Muscle of back (tissue), 13 donors: ENCODE measurements at places on chromosomes 2 and 18. TPM values are rescaled to one million over a fixed set of nuclear protein-coding genes. Genes with fewer than 3 reads are reported as not detected.

LYG1 gene
- polyA plus RNA-seq: 2.6 TPM

LBX2 gene
- polyA plus RNA-seq: 0.76 TPM

POTEI gene
- 0.07 TPM for polyA plus RNA-seq

GBX2 gene
- not detected for polyA plus RNA-seq

CPLX4 gene
- not detected for polyA plus RNA-seq

DNA sequence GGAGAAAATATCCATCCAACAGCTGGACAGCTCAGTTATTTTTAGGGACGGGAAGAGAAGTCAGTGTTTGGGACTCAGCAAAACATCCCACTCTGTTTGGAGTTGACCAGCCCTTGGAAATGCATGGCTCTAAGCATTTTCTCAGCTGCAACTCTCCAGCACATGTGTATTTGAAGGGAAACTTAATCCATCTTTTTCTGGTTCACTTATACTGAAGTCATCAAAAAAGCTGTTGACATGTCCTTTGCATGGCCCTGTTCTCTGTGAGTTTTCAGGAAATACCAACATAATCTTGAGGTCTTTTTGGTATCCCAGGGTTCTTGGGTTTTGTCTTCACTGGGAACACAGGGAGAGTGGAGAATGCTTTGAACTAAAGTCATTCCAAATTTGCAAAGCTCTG, 91.9 kb upstream of the CELF4 start:
- peak; percentile 73 for DNase-seq

DNA sequence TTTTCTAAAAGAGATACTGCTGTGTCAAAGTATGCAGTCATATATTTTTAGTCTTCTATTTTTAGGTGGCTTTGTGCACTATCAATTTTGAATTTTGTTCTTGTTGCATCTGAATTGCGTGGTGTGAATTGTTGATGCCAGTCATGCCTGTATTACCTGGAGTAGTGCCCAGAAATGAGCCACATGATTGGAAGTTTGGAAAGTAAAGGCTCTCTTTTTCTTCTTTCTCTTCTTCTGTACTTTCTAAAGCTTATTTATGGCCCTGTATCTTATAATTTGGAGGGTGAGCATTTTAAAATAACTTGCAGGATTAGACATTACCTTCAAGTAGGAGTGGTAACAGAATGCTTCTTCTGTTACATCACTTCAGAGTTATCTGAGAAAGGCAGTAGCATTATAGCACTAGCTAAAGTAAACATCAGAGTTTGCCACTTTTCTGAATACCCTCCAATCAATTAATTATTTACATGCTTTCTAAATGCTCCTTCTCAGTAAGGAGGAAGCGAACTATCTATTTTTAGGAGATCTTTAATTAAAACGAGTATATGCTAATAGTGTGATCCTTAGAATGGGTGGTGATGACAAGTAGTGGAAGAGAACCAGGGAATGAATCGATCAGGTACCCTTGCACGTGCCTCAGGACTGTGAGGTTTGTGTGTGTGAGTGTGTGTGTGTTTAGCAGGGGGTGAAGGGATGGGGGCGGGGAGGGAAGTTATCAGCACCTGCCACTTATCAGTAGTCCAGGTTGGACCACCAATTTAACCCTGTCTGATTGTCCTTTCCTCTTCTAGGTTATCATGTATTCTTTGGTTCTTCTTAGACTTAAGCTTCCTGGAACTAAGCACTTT, 112.5 kb downstream of the MAP3K20 start:
- no peak for DNase-seq

- no peak for DNase-seq
These were observed 30.2 kb downstream of the RMND5A start for GRCh38 chr2:86750240-86750839.

DNA sequence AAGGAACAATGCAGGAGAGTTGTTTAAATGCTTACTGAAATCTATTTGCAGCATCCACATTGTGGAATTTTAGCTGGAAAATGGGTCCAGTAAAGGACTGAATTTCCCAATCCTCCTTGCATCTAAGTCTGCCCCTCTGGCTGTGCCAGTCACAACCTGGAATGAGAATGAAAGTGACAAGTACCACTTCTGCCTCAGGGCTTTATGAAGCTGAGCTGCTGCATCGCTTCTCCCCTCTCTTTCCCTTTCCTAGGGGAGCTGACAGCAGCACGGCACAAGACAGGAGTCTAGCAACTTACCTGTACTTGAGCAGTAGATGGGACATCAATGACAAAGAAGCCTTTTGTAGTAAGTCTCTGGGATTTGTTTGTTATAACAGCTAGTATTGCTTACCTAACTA, 27.3 kb upstream of the THSD7B start:
- DNase-seq: no peak

GRCh38 chr2:38128653-38129052, 52.7 kb upstream of the CYP1B1 start:
- DNase-seq: no peak

DNA sequence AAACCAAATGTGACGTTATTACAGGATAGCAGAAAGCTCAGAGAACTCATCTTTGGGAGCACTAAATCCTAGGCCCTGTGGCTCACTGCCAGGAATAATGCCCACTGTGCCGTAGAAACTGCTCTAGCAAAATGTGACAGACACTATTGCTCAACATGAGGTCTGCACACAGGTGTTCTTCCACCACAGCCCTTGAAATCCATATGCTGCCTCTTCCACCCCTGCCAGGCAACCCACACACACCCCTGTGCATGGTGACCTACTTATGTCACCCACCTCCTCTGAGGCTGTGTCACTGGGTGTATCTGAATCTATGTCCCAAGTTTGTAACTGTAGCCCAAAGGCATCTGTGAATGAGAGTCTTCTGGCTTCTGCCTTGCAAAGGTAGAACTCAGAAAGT, 66.1 kb upstream of the MBOAT2 start:
- DNase-seq: no peak

DNA sequence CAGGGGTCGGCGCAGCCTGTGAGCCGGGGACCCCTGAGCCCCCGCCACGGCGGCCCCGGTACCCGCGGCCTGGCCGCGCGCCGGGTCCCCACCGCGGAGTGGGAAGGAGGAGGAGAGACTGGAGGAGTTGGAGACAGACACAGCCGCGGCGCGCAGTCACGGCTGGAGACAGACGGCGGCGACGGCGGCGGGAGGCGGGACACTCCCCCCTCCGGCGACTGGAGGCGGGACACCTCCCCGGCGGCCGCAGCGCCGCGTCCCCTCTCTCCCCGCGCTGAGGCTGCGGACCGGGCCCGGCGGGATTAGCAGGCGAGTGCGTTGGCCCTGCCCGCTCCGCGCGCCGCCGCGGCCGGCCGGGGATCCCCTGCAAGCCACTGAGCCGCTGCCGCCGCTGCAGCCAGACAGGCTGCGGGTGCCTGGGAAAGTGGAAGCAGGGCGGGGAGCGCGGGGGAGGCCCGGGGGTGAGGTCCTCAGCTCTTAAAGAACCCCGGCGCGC, 1.0 kb upstream of the LDLRAD4 start:
- peak; percentile 86 for DNase-seq

- DNase-seq: no peak
These were observed 548 bp upstream of the FBLN7 start for GRCh38 chr2:112137516-112138158.

GRCh38 chr2:222869252-222869560, 8.4 kb downstream of the ACSL3 start:
- no peak for DNase-seq
